Thyroid gland (tissue), 4 donors: ENCODE measurements at places on chromosomes 1 and 21. TPM values are rescaled to one million over a fixed set of nuclear protein-coding genes. Genes with fewer than 3 reads are reported as not detected.

IRF6 gene
- 41.9 TPM for total RNA-seq

C2CD4D gene
- total RNA-seq = 0.29 TPM

DNA sequence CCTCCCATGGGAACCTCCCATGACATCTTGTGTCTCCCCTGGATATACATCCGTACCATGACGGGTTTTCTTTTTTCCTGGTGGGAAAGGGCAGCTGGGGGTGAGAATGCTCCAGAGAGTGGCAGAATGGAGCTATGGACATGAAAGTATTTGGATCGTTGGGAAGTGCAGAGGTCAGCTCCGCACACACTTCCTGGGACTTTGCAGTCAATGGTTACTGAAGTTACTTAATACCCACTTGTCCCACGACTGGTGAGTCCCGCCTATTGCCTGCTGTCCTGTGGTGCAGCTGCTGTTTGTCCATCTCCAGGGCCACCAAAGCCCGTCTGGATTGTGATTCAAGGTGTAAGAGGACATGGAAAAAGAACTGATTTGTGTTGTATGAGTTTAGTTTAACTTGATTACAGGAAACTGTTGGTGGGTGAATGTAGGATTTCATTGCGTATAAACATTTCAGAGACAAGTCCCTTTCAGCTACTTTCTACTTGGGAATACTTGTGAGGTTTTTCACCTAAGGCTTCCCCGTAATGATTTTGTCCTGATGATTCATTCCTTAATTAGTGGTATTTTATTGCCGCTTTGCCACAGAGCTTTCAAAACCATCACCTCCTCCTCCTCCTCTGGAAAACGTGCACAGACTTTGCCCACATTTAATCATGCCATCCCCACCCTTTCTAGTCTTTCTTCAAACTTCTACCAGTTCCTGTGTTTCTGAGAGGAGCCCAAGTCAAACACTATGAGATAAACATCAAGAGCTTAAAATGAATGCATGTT lies 308.8 kb downstream of the KIF26B start:
- no peak for DNase-seq

DNA sequence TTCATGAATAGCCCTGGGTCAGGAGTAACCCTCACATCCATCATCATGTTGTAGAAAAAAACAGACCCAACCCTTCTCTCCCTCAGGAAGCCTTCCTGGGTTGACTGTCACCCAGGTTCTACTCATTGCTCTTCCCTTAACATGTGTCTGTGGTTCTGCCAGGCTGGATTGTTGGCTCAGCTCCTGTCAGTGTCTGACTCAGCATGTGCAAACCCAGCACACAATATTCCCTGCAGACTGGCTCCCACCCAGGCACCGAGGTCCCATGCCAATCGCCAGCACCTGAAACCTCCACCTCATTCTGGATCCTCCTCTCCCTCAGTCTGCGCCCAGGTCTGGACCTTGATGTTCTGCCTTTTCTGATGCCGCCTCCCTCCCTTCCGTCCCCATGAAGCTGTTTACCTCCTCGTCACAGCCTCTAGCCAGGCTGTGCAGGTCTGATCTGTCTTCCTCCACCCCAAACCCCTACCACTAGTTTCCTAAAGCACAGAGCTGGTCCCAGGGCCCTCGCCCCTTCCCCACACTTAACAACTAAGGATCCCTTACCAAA lies 4.3 kb upstream of the S100A8 start:
- no peak for DNase-seq

DNA sequence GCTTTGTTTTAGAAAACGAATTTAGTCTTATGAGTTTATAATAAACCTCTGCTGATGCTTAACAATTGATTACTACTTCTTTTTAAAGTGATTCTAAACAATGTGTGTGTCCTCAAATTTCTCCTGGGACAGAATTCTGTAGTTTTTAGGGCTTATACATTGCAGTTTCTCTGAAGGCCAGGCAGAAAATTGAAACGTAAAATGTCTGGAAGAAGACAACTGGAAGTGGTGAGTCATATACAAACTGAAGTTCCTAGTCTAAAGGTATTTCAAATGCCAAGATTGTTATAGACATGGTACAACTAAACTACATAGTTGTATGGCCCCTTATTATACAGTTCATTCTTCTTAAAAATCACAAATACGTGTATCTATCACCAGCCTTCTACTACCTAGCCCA lies 30.5 kb upstream of the RC3H1 start:
- DNase-seq = no peak
